ENCODE measurements at places on chromosomes 12 and 14.

GRCh38 chr12:94260717-94261116 lies 112.3 kb downstream of the PLXNC1 start:
- no peak for DNase-seq

DNA sequence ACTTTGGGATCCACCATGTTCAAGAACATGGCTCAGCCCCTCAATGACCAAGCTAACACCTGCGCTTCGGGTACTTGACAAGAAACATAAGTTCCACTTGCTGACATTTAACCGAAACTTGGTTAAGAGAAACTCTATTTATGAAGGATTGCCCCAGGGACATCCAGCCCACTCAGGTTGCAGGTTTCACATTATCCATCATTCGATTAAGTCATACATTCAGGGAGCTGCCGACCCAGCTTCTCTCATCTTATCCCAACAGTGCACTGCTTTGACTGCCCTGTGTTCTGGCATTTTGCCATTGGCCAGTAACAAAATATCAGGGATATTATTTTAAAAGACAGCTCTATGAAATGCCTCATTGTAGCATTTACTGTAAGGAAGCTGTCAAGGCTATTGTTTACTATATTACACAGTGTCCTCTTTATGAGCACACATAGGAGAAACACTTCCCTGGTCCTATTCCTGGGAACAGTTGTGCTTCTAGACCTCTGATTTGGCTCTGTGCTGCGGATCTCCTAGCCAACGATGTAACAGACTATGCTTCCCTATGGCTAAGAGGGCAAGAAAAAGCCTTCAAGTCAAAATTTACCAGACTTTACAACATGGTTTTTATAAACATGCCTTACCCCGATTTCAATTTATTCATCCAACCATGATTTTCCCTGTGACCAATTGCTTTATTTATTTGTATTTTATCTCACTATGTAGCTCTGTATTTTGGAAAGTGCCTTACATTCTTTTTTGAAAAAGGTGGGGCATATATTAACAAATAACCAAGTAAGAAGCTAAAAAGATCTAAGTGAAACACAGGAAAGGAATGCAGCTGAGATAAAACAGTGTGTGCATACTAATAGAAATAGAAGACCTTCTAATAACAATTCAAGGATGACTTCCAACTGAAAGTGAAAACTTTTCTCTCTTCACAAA lies 109.3 kb downstream of the ITPR2 start:
- DNase-seq = no peak

GRCh38 chr14:37720131-37720530 lies 124.7 kb downstream of the TTC6 start:
- no peak for DNase-seq

- no peak for DNase-seq
Observed at GRCh38 chr14:85883101-85883500, 353.2 kb downstream of the FLRT2 start.

DNA sequence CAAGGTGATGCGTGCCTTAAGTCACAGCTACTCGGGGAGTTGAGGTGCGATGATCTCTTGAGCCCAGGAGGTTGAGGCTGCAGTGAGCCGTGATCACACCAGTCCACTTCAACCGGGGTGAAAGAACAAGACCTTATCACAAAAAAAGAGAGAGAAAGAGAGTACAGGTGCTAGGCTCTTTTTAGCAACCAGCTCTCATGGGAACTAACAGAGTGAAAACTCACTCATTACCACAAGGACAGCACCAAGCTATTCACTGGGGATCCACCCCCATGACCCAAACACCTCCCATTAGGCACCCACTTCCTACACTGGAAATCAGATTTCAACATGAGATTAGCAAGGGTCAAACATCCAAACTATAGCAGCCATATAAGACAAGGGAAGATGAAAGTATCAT lies 164.2 kb downstream of the NDUFA12 start:
- DNase-seq = no peak

DNA sequence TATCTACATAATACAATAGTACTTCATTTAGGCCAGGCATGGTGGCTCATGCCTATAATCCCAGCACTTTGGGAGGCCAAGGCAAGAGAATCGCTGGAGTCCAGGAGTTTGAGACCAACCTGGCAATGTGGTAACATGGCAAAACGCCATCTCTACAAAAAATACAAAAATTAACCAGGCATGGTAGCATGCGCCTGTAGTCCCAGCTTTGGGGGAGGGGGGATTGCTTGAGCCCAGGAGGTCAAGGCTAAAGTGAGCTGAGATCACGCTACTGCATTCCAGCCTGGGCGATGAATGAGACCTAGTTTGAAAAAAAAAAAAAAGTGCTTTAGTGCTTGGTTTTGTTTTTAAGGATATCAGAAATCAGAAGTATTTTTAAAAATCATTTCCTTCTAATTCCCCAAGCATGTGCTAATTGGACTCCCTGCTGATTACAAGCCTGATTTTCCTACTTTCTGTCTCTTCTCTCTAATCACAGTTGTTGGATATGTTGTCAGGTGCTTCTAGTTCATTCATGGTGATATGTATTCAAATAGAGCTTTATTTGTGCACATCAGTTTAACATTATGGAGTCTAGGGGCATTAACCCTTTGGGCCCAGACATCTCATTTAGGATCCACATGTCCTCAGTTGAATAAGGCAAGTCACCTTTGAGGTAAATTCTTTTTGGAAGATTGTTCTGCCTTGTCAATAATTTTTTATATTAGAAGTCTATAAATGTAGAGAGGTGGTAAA lies 7.0 kb upstream of the KRAS start:
- DNase-seq = no peak

DNA sequence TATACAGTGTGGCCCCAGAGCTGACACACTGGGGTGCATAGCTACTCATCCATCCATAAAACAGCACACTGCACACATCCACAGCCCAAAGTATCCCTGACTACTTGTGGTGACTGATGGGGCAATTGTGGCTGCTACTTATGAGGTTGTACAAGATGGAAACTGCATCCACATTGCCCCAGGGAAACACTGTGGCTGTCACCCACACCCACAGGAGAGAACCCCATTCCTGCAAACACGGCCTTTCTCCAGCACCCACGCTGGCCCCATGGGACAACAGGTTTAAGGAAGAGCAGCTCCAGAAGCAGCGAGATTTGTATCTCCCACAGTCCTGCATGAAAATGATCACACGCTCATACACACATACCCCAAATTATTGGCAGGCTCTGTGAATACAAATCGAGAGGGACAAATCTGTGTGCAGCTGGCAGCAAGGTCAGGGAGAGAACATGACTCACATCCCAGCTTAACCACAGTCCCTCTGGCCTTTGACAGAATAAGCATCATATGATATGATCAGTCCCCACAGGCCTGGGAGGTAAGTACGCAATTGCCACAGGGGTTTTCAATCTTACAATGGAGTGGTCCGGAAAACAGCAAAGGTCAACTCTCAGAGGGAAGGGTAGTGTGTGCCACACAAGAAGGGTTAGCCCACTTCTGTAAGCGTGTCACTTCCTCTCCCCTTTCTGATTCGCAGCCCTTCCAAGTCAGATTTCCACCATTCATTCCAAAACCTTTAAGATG lies 61.9 kb downstream of the ESR2 start:
- no peak for DNase-seq
